CD4-positive, alpha-beta T cell (primary cell): ENCODE measurements at places on chromosomes 1 and 21.

DNA sequence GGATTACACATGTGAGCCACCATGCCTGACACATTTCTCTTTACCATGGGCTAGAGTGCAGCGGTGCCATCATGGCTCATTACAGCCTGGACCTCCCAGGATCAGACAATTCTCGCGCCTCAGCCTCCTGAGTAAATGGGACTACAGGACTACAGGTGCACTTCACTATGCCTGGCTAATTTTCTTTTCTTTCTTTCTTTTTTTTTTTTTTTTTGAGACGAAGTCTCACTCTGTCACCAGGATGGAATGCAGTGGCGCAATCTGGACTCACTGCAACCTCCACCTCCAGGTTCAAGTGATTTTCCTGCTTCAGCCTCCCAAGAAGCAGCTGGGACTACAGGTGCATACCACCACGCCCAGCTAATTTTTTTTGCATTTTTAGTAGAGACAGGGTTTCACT lies 14.8 kb upstream of the KIF1B start:
- no peak for DNase-seq

- no peak for DNase-seq
Observed at GRCh38 chr1:223802602-223803001, 43.1 kb downstream of the TP53BP2 start.

- no peak for DNase-seq
Observed at GRCh38 chr1:113991467-113991997, 12.3 kb downstream of the OLFML3 start.

- no peak for DNase-seq
Observed at GRCh38 chr1:40414331-40414730, 35.9 kb upstream of the ZFP69B start.

- DNase-seq = peak; percentile 92
Observed at GRCh38 chr1:150561974-150562445, 12.8 kb downstream of the ADAMTSL4 start.

- DNase-seq = no peak
Observed at GRCh38 chr21:41048623-41049022, 119.3 kb upstream of the BACE2 start.

DNA sequence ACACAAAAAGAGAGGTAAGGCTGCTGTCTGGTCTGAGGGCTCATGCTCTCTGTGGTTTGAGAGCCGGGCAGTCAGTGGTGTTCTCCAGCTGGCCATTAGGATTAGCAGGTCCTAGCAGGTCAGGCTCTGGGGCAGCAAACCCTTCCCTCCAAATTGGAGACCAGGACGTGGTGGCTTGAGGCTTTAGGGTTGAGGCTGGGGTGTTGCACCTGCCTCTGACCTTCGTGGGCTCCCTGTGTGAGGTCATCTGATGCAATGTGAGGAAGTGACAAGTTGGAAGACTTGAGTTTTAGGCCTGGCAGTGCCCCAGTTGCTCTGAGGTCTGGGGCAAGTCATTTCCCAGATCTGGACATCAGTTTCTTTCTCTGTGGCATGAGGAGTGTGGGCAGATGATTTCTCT lies 24.4 kb downstream of the SZRD1 start:
- DNase-seq = no peak

DNA sequence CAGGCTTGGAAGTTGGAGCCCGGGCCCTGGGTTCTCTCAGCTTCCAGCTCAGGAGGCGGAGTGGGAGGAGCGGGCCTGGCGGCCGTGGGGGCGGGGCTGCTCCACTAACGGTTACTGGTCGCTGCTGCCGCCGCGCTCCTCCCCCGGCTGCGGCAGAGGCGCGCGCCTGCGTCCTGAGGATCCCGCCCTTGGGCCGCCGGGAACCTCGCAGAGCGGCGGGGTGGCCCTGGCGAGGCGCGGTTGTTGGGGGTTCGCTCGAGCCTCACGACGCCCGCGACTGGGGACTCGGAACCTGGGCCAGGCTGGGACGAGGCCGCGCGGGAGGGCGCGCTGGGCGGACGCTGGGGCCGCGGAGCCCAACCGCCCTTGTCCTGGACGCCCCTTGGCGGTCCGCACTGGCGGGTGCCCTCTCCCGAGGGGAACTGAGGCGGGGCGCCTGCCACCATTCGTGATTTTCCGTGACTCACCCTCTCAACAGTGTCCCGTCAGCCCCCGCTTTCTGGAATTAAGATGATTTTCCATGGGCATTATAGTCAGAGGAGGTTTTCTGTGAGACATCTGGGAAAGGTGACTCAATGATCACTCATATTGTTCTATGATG lies 34.1 kb downstream of the OR2G3 start:
- no peak for DNase-seq

DNA sequence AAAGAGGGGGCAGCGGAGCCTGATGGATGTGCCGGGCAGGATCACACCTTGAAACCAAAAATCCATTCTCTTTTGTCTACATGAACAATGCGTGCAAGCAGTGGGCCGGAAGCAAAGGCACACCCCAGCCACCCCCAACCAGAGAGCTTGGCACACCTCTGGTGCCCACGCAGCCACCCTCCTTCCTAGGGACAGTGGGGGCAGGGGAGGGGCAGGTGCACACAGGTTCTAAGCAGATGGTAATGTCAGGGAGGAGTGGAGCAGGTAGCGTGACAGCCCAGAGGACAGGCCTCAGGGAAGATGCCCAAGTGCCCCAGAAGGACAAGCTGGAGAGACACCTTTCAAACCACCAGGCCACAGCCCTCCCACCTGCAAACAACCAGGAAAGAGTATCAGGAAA lies 36.5 kb downstream of the SYF2 start:
- DNase-seq = no peak

- no peak for DNase-seq
Observed at GRCh38 chr1:85087659-85088407, 39.5 kb upstream of the MCOLN3 start.

- no peak for DNase-seq
Observed at GRCh38 chr1:203999618-204000017, 73.3 kb upstream of the SOX13 start.
